ENCODE measurements at places on chromosomes 6 and 20.

DNA sequence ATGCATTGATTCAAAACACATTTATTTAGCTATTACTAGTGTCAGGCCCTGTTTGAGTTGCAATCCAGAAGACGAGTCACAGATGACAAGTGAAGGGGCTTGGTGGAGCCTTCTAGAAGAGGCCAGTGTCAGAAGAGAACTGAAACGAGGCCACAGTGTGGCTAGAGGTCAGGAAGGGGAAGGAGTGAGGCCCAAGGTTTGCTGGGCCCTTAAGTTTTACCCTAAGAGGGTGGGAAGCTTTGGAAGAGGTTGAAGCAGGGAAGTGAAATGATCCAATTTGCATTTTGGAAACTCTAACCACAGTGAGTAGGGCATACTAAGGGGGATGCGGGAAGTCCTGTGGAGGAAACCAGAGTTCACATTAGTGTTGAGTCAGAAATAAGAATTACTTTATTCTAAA, 25.0 kb downstream of the TTK start:
- no peak for DNase-seq

DNA sequence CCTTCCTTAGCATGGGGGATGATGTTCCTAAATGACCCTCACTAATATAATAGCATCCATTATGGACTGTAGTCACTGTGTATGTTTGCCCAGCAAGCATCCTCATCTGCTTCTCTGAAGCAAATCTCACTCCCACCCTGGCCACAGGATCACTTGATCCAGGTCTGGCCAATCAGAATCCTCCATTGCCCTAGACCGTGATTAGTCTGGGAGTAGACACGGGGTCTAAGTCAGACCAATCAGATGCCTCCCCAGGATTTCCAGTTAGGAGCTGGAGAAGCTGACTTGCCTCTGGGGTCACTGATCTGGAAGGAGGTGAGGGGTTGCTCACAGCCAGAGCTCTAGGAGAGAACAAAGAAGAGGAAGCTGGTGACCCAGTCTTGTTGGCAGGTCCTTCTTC, 153.9 kb downstream of the DHX35 start:
- DNase-seq: no peak

DNA sequence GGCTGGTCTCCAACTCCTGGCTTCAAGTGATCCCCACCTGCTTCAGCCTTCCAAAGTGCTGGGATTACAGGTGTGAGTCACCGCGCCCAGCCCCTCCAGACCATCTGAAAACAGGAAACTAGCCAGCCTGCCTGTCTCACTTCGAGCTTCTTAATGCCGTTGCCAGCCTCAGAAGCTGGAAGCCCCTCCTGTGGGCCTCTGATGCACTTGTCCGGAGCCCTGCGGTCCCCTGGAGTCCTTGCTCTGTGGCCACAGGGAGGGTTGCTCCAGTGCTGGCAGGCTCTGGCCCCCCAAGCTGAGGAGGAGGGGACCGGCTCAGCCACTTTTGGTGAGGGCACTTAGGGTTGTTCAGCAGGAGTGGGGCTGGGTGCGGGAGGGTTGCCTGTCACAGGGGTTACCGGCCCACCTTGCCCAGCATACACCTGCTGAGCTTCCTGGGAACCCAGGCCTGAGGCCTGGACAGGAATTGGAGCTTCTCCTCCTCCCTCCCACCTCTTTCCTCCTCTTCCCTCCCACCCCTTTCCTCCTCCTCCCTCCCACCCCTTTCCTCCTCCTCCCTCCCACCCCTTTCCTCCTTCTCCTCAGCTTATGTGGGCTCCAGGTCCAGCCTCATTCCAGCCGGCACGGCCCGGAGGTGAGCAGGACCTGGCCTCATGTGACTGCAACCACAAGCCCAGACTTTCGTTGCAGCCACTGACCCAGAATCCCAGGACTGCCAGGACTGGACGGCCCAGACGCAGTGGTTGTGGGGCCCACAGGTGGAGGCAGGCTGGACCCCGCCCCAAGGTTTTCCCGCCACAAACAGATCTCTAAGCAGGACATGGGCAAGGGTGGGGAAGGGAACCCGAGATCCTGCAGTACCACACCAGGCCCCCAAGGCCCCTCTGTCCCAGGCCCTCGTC, 9.4 kb upstream of the BIRC7 start:
- no peak for DNase-seq

DNA sequence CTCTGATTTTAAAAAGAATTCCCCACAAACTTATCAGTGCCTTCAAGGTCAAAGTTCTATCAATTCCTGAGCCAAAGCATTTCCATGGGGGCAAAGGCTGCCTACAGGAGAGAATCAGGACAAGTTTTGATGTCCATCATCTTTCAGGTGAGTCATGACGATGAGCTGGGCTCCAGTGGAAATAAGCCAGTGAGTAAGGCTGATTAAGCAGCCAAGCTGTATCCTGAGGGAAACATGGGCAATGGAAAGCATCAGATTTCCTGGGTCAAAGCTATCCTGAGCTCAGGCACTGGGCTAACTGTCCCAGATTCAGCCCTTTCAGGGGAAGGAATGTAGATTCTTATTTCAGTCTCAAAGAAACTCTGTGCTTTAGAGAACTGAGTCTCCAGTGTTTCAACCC, 377.4 kb downstream of the CD109 start:
- DNase-seq: no peak

DNA sequence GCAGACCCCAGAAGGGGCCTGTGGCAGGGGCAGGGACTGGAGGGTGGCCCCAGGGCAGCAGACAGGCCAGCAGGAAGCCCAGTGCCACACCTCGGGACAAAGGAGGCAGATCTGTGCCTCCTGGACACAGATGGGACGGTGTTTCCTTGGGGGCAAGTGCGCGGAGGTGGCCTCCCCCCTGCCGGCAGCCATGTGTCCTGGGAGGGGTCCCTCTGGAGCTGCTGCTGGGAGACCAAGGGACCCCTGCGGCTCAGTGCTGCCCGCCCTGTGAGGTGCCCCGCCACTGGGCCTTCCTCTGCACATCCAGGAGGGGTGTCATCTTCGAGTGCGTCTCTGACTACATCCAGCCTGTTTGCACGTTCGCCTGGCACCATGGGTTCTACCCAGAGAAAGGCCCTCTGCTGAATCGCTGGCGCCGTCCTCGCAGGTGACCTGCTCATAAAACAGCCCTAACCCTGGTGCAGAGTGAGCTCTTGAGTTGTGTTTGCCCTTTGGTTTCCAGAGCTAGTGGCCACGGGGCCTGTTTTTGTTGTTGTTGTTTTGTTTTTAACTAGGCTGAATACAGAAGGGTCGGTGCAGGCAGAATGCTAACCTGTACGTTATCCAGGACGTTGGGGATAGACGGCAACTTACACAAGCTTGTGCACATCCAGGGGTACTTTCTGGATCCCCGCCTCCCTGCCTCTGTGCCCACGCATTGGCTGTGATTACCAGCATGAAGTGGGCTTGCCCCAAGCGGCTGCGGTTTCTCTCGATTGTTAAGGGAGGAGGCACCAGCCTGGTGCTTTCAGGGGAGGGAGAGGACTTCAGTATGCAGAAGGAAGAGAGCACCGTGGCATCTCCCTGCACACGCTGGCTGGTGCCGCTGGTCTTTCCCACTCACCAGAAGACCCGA, 1.3 kb upstream of the KCNQ2 start:
- no peak for DNase-seq

DNA sequence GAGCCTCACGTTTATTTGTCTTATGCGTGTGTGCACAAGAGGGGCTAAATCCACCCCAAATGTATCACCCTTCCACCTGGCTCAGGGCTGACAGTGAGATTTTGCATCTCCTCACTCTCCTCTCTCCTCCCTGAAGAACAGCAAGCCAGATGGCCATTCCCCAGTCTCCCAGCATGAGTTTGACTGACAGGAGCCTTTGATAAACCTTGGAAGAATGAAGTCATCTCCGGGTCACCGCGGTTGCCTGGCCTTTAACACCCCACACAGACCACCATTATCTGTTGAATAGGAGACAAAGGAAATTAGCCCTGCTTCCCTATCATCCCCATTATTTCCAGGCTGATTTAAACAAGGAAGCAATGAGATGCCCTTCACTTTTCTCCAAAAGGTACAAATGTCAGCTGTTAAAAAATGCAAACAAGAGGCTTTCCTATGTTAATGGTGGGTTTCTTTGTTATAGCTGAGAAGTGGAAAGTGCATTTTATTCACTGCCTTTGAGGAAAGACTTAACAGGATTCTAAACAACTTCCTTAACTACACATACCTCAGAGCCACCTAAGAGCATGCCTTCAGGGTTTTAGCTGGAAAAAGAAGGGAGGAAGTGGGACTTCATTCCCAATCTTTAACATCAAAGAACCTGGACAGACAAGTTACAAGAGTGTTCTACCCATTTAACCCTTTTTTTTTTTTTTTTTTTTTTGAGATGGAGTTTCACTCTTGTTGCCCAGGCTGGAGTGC, 524.8 kb upstream of the ID4 start:
- no peak for DNase-seq

DNA sequence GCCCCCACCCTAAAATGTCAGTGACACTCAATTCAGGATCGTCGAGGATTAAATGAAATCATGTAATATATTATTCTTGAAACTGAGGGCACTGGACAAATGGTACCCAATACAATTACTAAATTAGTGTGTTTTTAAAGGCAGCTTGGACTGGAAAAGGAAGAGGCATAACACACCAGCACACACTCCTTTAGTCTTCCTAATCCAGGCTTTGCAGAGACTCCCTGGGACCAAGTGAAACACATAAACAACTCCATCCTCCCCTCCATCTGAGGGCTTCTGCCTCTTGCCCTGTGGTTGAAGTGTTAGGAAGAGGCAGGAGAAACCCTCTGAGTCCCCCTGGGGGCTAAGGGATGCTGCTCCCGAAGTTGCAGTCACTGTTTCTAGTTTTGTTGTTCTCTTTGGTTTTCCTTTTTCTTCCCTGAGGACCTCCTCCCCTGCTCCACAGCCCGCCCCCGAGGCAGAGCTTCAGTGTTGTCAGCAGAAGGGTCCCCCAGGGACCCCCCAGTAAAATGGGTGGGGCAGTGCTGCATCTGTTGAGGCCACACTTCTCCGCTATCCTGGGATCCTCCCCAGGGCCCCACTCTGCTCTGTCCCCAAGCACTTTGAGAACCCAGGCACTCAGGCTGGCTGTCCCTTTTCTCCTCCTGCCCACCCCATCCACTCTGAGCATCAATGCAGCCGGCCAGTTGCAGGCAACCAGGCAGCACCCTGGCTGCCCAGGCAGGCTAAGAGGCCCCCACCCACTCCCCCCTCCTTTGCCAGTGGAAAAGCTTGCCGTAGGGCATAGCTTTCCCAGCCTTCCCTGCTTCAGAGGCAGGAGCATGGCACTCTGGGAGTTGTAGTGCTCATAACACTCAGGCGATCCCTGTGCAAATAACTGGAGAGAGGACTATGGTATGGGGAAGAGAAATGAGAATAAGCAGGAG, 5.9 kb downstream of the TMEM63B start:
- peak; percentile 63 for DNase-seq

DNA sequence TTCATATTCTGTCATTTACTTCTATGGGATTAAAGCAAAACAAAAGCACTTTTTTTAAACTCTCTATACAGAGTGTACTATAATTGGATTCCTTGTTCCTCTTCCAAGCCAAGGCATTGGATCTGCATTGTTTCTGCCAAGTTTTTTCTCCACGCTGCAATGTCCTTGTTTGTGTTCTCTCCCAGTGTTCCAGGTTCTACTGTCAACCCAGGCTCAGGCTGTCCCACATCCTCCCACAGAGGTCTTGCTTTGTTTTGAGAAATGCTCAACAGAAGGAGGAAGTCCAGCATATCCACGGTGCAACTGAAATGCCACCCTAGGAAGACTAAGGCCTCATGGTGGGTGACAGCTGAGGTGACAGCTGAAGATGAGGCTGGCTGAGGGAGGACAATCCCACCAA, 287.1 kb upstream of the PRDM1 start:
- no peak for DNase-seq

GRCh38 chr20:52172392-52173047, 19.1 kb downstream of the ZFP64 start:
- DNase-seq: no peak

DNA sequence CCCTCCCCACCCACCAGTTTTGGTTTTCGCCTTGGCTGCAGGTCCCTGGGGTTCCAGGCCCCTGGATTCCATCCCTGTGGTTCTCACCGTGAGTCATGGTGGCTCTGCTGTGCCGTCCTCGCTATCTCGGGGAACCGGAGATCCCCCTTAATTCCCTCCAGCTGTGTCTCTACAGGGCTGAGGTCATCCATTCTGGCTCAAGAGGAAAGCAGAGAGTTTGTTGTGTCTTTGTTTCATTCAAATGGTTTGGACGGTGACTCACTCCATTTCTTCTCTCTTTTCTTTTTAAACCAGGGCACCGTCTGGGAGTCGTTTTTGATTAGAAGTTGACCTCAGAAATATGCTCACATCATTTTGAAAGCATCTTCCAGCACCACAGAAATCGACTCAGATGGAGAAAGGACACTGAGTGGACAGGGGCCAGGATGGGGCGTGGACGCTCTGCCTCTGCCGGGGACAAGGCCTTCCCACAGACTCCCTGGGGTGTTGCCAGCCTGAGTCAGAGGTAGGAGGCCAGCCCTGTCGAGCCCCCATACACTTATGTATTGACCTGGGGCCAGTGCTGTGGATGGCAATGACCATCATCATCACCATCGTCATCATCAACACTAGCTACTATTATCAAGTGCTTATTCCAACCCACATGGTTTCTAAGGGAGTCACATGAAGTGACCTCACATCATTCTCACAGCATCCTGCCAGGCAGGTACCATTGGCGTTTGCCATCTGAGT, 176.2 kb downstream of the NFATC2 start:
- peak; percentile 85 for DNase-seq

DNA sequence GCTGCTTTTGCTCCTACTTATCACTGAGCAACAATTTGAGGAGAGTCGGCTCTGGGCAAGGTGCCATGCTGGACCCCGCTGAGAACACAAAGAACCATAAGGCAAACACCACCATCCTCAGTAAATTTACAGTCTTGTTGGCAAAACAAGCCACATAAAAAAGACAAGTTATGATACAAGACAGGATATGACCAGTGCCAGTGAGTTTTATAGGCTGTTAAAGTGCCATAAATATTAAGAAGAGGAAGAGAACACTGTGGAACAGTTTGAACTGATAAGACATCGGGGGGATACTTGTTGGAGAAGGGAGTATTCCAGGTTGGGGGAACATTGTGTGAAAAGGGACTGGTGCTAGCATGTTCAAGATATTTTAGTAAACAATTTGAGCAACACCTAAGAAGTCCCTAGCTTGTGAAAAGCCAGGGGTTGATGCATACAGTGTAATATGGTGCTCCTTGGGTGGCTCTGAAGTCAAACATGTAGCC, 25.3 kb upstream of the RIPOR2 start:
- no peak for DNase-seq

DNA sequence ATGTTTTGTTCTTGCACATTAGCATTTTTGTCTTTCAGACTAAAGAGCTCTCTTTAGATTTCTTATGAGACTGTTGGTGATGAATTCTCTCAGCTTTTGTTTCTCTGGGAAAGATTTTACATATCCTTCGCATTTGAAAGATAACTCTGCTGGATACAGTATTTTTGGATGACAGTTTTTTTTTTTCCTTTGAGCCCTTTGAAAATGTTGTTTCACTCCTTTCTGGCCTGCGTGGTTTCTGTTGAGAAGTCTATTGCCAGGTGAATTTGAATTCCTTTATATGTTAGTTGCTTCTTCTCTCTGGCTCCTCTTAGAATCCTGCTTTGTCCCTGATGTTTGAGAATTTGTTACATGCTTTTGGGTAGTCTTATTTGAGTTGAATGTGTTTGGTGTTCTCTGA, 22.2 kb upstream of the KIAA1586 start:
- DNase-seq: no peak

Measured in heart left ventricle (tissue), 16 donors.